ENCODE measurements at places on chromosomes 12 and 14.

DNA sequence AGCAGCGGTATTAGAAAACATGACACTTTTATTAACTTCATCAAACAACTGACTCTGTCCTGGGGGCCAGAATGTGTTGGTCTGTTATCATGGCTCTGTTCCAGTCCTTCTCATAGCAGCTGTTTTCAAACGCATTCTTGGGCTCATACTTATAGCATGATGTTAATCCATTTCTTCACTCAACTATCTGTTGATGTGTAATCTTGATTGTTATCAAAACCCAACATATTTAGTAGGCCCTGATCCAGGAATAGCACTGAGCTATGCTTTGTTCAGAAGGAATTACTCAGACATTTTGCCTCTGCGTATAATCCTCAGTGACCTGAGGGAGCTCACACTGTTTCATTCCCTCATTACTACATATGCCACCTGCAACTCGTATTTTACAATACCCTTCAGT, 315.9 kb downstream of the BMP4 start:
- H3K36me3 ChIP-seq, result no peaks in the 10 kb centered on the region
- no peak overlapping the region for H3K4me3 ChIP-seq
- H3K27me3 ChIP-seq, result no peaks in the 10 kb centered on the region
- no peak overlapping the region for H3K27ac ChIP-seq
- no peak for DNase-seq
- H3K4me1 ChIP-seq, result no peaks in the 10 kb centered on the region

DNA sequence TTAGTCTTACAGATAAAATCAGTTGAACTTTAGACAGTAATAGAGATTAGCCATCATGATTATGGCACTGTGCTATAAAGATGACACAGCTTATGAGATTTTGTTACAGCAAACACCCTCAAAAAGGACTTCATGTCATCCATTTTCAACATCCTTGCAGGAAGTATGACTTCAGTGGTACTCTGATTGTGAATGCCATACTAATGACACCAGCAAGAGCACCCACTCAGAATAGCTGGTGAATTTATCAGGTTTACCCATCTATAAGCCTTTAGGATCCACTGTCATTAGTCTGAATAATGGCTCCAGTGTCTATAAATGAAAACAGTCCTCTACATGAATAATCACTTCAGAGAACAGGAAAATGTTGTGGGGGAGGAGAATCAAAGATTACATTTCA, 615.2 kb downstream of the RPS29 start:
- no peaks in the 10 kb centered on the region for H3K27me3 ChIP-seq
- H3K27ac ChIP-seq, result peak overlapping the region; percentile 79
- no peaks in the 10 kb centered on the region for H3K36me3 ChIP-seq
- peaks cover 11% of the 10 kb centered on the region for H3K4me1 ChIP-seq
- DNase-seq, result no peak
- no peak overlapping the region for H3K4me3 ChIP-seq

GRCh38 chr12:79920421-79921238, 14.3 kb downstream of the PPP1R12A start:
- H3K27me3 ChIP-seq, result no peaks in the 10 kb centered on the region
- H3K4me3 ChIP-seq, result no peak overlapping the region
- no peak for DNase-seq
- H3K27ac ChIP-seq, result no peak overlapping the region

DNA sequence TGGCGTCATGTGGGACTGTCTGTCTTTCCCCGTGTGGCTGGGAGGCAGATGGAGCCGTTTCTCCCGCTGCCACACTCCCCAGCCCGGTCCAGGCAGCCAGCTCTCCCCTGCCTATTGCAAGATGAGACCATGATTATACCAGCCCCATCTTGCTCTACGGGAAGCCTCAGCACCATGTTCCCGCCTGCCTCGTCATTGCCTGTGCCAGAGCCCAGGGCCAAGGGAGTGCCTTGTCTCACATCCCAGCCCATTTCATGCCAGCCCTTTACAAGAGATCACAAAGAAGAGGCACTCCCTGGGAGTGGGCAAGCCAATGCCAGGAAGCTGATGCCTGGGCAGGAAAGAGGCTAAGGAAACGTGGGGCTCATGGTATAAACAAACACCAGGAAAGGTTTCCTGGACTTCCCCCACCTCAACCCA, 23.9 kb downstream of the GPR68 start:
- H3K4me3 ChIP-seq, result no peak overlapping the region
- peaks cover 30% of the 10 kb centered on the region for H3K4me1 ChIP-seq
- peaks cover 78% of the 10 kb centered on the region for H3K36me3 ChIP-seq
- no peak for DNase-seq

DNA sequence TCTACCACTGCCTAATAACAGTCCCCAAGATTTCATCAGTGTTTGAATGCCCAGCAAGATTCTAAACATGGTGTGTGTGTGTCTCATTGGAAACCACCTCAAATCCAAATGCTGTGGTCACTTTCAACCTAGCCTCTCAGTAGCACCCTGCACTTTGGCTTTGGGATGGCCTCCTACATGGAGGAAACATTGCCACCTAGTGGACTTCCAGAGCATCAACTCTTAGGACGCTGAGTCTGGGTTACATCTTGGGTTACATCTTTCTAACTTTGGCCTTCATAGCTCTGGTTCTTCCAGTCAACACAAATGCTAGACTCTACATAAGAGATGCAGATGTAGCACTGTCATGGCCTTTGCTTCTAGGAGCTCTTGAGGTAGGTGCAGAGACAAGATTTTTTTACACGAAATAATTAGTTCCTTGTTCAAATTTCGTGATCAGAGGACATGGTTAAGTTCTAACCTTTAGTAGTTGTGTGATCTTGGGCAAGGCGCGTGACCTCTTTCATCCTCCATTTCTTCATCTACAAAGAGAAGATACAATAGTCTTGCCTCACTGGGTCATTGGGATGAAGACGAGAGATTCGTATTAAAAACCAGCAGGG, 113.5 kb upstream of the VASH1 start:
- H3K4me3 ChIP-seq, result no peak overlapping the region
- peak; percentile 10 for DNase-seq
- H3K4me1 ChIP-seq, result no peaks in the 10 kb centered on the region
- no peaks in the 10 kb centered on the region for H3K36me3 ChIP-seq
- no peak overlapping the region for H3K27ac ChIP-seq

DNA sequence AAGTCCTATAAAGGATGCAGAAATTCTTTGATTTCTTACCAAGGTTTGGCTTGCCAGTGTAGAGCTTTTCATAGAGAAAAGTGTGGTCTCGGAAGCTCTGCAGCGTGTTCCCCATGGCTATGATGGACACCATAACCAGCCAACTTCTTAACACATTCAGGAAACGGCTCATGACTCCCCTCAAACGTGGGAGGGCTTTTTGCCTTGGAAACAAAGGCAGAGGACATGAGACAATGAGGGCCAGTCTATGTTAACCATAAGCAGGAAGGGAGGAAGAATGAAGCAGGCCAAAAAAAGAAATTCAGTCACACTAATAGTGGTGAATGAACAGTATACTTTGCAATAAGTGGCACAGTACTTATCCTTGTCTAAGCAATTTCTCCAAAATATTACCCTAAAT, 3.3 kb downstream of the ERG28 start:
- peaks cover 37% of the 10 kb centered on the region for H3K36me3 ChIP-seq
- peak overlapping the region; percentile 66 for H3K27ac ChIP-seq
- H3K27me3 ChIP-seq, result no peaks in the 10 kb centered on the region
- DNase-seq, result no peak
- H3K4me3 ChIP-seq, result no peak overlapping the region

- H3K27me3 ChIP-seq, result peaks cover 68% of the 10 kb centered on the region
- no peaks in the 10 kb centered on the region for H3K36me3 ChIP-seq
- peaks cover 16% of the 10 kb centered on the region for H3K4me1 ChIP-seq
- H3K27ac ChIP-seq, result no peak overlapping the region
- no peak for DNase-seq
Observed at GRCh38 chr12:71438670-71439361, 782 bp upstream of the LGR5 start.

- peaks cover 15% of the 10 kb centered on the region for H3K27me3 ChIP-seq
- H3K4me1 ChIP-seq, result peaks cover 2% of the 10 kb centered on the region
- H3K27ac ChIP-seq, result no peak overlapping the region
- H3K36me3 ChIP-seq, result peaks cover 5% of the 10 kb centered on the region
Observed at GRCh38 chr12:49553512-49554088, 14.3 kb downstream of the MCRS1 start.

GRCh38 chr14:22143363-22143762, 445.7 kb downstream of the DAD1 start:
- no peak overlapping the region for H3K4me3 ChIP-seq
- peaks cover 8% of the 10 kb centered on the region for H3K27me3 ChIP-seq
- no peaks in the 10 kb centered on the region for H3K4me1 ChIP-seq
- no peaks in the 10 kb centered on the region for H3K36me3 ChIP-seq

GRCh38 chr12:25887367-25887766, 71.1 kb upstream of the RASSF8 start:
- no peak for DNase-seq
- H3K4me1 ChIP-seq, result no peaks in the 10 kb centered on the region
- H3K36me3 ChIP-seq, result no peaks in the 10 kb centered on the region
- H3K4me3 ChIP-seq, result no peak overlapping the region
- H3K27me3 ChIP-seq, result no peaks in the 10 kb centered on the region
- no peak overlapping the region for H3K27ac ChIP-seq

DNA sequence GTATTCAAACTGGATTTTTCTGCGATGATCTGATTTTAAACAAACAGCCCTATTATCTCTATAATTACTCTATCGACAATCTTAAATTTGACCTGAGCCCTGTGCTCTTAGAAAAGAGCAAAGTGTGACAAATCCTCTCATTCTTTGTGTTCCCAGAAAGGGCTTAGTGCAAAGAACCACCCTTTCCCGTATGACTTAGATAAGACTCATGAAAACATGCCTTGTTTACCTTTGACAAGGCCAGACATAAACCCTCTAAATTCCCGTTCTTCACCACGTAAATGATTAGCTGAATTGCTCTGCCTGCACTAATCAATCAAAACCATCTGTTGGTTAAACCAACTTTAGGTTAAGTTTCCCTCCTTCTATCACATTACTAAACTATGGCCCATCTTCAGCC, 285.7 kb upstream of the SEL1L start:
- H3K27me3 ChIP-seq, result no peaks in the 10 kb centered on the region
- no peak for DNase-seq
- no peaks in the 10 kb centered on the region for H3K4me1 ChIP-seq
- no peaks in the 10 kb centered on the region for H3K36me3 ChIP-seq
- H3K4me3 ChIP-seq, result no peak overlapping the region

- H3K36me3 ChIP-seq, result peaks cover 60% of the 10 kb centered on the region
- H3K27me3 ChIP-seq, result no peaks in the 10 kb centered on the region
- H3K4me1 ChIP-seq, result peaks cover 35% of the 10 kb centered on the region
- no peak for DNase-seq
- no peak overlapping the region for H3K4me3 ChIP-seq
Observed at GRCh38 chr14:101861464-101861863, 100.0 kb downstream of the PPP2R5C start.

GRCh38 chr14:105710119-105711043, 184.0 kb downstream of the TMEM121 start:
- H3K4me1 ChIP-seq, result no peaks in the 10 kb centered on the region
- no peaks in the 10 kb centered on the region for H3K27me3 ChIP-seq
- no peak overlapping the region for H3K4me3 ChIP-seq
- peak; percentile 8 for DNase-seq
- no peaks in the 10 kb centered on the region for H3K36me3 ChIP-seq

DNA sequence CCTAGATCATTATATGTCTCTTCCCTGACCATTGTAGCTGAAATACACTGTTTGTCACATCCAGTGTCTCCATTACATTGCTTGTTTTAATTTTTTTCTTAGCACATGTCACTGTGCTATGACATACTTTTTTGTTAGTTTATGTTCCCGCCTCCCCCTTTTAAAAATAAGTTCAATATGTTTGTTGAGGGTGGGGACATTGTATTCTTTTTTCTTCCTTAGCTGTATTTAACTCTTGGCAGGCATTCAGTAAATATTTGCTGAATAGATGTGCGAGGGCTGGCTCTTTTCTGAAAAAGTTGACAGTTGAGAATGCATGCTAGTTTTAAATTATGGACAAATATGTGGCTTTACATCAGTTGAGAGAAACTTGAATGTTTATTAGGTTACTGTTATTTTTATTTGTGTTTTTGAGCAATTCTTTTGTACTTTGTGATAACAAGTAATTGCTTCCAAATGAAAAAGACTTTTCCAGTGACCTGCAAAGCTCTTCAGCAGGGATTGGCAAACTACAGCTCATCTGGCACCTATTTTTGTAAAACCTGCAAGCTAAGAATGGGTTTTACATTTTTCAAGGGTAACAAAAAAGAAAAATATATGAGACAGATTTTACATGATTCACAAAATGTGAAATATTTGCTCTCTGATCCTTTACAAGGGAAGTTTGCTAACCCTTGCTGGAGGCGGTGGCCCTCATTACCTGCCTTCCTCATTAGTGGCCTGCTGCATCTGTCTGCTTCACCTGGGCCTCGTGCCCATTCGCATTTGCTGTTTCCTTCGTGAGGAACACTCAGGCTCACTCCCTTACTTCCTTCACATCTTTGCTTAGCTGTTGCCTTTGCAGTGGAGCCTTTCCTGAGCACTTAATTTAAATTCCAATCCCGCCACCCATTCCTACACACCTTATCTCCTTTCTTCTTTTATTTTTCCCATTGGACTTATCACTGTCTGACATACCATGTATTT, 229.4 kb downstream of the ERC1 start:
- H3K27ac ChIP-seq, result no peak overlapping the region
- DNase-seq, result no peak
- H3K4me3 ChIP-seq, result no peak overlapping the region
- no peaks in the 10 kb centered on the region for H3K36me3 ChIP-seq
- peaks cover 3% of the 10 kb centered on the region for H3K4me1 ChIP-seq
- H3K27me3 ChIP-seq, result peaks cover 2% of the 10 kb centered on the region

DNA sequence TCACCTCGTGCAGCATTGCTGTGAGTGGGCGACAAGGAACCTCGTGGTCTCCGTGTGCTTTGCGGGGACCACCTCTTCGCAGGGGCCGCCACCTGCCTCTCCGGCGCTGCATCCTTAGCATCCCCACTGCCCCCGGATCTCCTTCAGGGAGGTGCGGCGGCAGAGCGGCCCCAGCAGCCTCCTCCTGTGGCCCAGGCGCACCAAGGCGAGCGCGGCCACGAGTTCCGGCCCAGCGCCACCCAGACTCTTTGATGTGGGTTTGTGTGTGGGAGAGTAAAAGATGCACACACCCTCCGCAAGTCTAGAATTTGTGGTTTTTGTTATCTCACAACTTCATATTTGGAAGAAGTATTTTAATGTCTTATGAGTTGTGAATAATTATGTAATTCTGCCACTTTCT, 118.8 kb upstream of the DIO3 start:
- H3K4me3 ChIP-seq, result no peak overlapping the region
- peaks cover 10% of the 10 kb centered on the region for H3K4me1 ChIP-seq
- peak; percentile 71 for DNase-seq
- no peaks in the 10 kb centered on the region for H3K36me3 ChIP-seq
- peaks cover 74% of the 10 kb centered on the region for H3K27me3 ChIP-seq
- H3K27ac ChIP-seq, result no peak overlapping the region

GRCh38 chr12:26867080-26867479, 34.1 kb upstream of the ITPR2 start:
- no peaks in the 10 kb centered on the region for H3K36me3 ChIP-seq
- no peak overlapping the region for H3K4me3 ChIP-seq
- no peak for DNase-seq

- no peak within 1 kb of the TSS for H3K27ac ChIP-seq
- peaks cover 49% of the 10 kb centered on the region for H3K27me3 ChIP-seq
Observed at GRCh38 chr12:104049903-104050356, at the start of gene GLT8D2. Gene GLT8D2 (minus strand): TSS chr12:104050187. CDS start chr12:104019648, 30,539 bp downstream.

- H3K27me3 ChIP-seq, result no peaks in the 10 kb centered on the region
- DNase-seq, result no peak
- H3K36me3 ChIP-seq, result peaks cover 67% of the 10 kb centered on the region
- H3K4me3 ChIP-seq, result no peak overlapping the region
- H3K4me1 ChIP-seq, result peaks cover 23% of the 10 kb centered on the region
Observed at GRCh38 chr14:49615776-49616175, 4.7 kb downstream of the RPL36AL start.

Data from activated T-helper 2 cell treated with anti-CD3 and anti-CD28 coated beads, Interferon-gamma antibody, Interleukin-2, Interleukin-4, amounts not matched to agents 10 μg/mL and 5 μg/mL and 100 μg/mL, durations not matched to agents 14 hours and 24 hours and 36 hours (primary cell).